Esophagus squamous epithelium (tissue), 5 donors: ENCODE measurements at places on chromosomes 5 and 9. TPM values are rescaled to one million over a fixed set of nuclear protein-coding genes. Genes with fewer than 3 reads are reported as not detected.

Gene ADAMTSL2
- 1.1 TPM for total RNA-seq

Gene SARDH
- total RNA-seq, result not detected

Gene TMEM215
- total RNA-seq, result not detected

Gene ALDOB
- total RNA-seq, result not detected

Gene LECT2
- not detected for total RNA-seq

- no peak for DNase-seq
Measured at GRCh38 chr9:12884736-12885395, 110.0 kb downstream of the LURAP1L start.

GRCh38 chr5:78361631-78361993 is 1.2 kb downstream of the SCAMP1 start:
- no peak for DNase-seq

GRCh38 chr5:102283102-102283797 is 12.8 kb downstream of the SLCO4C1 start:
- no peak for DNase-seq

DNA sequence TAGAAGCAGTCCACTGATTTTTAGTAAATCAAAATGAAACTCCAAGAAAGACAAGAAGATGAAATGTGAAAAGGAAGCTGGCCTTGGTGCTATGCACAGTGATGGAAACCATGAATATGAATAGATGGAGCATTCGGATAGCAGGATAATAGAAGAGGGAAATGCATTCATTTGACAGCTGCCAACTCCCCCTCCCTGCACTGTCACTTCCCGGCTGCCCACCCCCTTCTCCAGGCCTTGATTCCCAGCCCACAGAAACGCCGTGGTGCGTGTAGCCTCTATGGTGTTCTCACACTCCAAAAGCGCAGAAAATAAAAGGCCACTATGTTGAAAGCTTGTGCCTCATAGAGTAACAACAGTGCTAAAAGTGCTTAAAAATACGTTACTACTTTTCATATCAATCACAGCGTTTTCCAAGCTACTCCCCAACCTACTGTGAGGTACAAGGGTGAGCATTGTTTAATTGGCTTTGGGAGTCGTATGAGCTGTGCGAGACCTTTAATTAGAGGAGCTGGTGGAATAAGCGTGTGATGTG is 26.1 kb upstream of the IFNK start:
- DNase-seq, result no peak

DNA sequence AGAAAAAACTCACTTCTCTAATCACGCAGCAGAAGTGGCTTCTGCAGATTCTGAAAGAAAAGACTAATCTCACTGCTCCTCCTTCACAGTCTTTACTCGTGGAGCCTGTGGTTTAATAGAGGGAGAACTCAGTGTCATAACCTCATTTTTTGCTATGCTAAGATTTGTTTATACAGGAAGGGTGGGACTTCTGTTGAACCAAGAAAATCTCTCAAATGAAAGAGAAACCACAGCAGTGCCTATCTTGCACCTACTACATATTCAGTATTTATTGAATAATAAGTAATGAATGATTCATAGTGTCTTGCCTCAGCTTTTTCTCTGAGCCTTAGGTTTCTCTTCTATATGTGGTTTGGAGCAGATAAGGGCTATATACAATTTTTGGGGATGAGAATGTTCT is 136.1 kb upstream of the DMAC1 start:
- DNase-seq, result no peak

DNA sequence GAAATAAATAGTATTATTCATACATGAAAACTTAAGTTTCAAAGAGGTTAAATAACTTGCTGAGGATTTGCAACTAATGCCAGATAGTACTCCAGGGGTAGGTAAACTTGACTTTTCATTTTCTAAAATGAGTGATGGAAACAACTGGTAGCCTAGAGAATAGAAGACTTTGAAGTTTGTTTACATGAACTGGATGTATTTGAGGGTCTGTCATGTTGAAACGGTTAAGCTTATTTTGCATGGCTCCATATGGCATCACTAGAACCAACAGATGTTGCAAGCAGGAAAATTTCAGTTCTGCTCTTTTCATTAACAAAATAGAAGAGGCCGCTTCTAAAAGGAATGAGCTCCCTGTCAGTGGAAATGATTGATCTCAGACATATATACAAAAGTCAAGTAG is 105.1 kb upstream of the SGCD start:
- no peak for DNase-seq
